Activated T-cell treated with anti-CD3 and anti-CD28 coated beads for 48 hours (primary cell): ENCODE measurements at places on chromosomes 1 and 21.

- DNase-seq: no peak
These were observed 12.6 kb upstream of the IPO9 start for GRCh38 chr1:201816309-201816854.

GRCh38 chr1:208534599-208534897 is 290.4 kb upstream of the PLXNA2 start:
- no peak for DNase-seq

- DNase-seq: no peak
These were observed 37.5 kb downstream of the XCL2 start for GRCh38 chr1:168506204-168506819.

DNA sequence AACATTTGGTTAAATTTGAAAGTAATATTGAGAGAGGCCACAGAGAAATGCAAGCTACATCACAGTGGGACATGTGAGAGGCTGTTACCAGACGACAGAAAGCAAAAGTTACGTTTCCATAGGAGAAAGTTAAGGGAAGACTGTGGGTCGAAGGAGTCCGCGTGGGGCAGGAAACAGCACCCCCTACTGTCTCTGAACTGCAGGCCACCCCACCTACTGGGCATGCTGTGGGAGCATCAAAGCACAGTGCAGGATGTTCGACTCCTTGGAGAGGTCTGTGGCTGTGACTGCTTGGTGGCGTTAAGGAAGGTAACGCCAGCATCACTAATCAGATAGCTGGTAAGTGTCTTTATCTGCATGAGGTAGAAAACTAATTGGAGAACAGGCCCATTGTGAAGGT is 123.9 kb downstream of the PTBP2 start:
- peak; percentile 3 for DNase-seq

- DNase-seq: no peak
These were observed 10.4 kb downstream of the C1orf226 start for GRCh38 chr1:162391790-162392563.

DNA sequence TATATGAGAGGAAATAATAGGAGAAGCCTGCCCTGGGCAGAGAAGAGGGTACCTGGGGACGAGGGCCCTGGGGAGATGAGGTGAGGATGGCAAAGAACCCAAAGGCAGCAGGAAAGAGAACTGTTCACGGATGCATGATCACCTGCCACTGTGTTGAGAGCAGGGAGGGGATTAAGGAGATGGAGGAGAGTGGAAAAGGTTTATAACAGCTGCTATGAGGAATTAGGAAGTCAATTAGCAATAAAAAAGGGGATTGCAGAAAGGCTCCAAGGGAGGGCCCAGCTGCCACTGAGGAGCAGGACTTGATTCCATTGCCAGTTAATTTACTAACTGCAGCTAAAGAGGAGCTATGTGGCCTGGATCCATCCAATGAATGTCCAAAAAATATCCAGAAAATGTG is 61.1 kb downstream of the GFI1 start:
- no peak for DNase-seq

DNA sequence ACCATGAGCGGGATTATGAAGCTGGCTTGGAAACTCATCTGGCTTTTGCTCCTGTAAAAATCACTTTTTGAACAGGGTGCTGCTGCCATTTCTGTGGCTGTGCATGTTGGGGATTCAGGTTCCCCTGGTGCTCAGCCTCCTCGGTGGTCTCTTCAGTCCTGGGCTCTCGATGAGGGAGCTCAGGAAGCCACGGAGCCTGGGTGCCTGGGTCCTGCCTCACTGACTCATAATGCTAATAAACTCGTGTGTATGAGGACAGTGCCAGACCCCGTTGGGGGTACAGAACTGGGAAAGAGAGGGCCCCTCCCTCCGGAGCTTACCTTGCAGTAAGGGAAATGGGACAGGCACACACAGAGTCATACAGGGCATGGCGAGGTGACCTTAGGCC is 5.8 kb downstream of the COQ8A start:
- no peak for DNase-seq

DNA sequence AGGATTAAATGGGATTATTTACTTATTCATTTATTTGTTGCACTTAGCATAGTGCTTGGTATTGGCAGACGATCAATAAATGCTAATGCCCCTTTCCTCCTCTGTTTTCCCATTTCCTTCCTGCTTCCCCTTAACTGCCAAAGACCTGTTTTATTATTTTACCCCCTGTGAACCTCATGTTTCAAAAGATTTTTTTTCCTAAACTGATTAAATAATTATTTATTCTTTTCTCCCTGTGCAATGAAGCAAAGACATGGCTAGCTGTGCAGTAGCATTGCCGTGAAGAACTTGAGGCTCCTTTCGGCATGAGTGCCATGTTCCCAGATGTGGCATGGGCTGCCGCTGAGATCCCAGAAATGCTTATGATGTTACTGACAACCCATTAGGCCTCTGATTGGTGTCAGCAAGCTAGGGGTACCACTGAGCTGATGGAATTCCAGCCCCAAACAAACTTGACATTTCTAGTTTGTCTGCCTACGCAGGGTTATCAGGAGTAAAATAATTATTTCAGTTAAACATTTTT is 266.4 kb upstream of the TMEM51 start:
- DNase-seq: no peak

DNA sequence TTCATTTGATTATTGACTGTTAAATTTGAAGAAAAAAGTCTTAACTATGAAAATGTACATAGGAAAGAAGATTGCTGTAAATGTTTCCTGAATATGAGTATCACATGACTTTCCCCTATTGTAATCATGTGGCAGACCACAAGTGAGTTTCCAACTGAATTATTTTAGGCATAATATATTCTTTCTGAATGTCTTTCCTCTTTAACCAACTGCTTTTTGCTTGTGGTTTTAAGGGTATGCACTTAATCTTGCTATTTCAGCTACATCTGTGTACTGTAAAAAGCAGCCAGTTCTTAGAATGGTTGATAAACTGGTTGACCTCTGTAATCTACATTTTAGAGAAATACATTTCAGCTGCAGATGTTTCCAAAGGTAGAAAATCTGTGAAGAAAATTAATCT is 400.7 kb downstream of the NEGR1 start:
- no peak for DNase-seq

GRCh38 chr1:110293601-110294104 is 45.5 kb upstream of the RBM15 start:
- no peak for DNase-seq
